ENCODE measurements at places on chromosomes 5 and 9.
A peak's percentile ranks its signal among the peaks of the same experiment; 100 is the strongest.

- DNase-seq = no peak
Observed at GRCh38 chr9:129826759-129827158, 2.8 kb upstream of the TOR1A start.

DNA sequence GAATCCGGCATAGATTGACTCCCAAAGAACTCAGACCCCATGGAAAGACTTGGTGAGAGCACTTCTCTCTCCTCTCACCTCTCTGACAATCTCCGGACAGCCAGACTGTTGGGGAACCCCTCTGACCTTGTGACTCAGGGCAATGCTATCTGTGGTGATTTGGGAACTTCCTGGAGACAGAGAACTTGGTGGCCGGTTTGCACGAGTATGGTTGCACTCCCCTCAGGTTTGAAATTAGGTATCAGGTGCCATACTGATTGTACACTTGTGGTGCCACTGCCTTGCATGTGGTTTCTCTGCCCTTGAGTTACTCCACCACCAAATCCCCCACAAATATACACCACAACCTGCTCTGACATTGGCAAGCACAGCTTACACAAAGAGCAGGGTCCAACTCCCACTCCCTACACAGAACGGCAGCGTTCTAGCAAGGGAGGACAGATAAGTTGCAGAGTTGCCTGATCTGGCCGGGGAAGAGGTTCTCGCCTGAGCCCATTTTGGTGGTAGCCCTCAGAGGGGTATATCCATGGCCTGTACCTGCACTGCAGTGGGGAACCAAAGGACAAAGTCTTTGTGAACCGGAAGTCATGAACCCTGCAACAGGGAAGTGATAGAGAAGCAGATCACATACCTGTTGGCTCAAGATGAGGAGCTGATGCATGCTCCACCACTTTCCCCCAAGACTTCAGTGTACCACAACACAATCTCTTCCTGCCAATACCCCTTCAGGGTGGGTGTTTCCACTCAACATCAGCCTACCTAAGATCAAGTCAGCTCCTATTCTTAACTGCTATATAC is 255.1 kb downstream of the MCTP1 start:
- DNase-seq = no peak

DNA sequence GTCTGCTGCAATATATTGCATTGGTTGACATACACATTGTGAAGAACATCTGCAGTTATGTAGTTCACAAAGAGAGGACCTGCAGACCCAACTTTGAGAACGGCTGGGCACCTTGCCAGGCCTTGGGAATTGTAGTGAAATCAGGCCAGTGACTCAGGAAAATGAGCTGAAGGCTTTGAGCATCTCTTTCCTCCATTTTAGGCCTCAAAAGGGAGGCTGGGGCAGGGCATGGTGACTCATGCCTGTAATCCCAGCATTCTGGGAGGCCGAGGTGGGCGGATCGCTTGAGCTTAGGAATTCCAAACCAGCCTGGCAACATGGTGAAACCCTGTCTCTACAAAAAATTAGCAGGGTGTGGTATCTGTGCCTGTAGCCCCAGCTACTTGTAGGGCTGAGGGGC is 1.4 kb upstream of the IPPK start:
- no peak for DNase-seq

GRCh38 chr5:174090129-174090528 is 44.6 kb downstream of the NSG2 start:
- DNase-seq = no peak

- DNase-seq = no peak
Observed at GRCh38 chr5:29744618-29745017, 1448.9 kb upstream of the CDH6 start.

DNA sequence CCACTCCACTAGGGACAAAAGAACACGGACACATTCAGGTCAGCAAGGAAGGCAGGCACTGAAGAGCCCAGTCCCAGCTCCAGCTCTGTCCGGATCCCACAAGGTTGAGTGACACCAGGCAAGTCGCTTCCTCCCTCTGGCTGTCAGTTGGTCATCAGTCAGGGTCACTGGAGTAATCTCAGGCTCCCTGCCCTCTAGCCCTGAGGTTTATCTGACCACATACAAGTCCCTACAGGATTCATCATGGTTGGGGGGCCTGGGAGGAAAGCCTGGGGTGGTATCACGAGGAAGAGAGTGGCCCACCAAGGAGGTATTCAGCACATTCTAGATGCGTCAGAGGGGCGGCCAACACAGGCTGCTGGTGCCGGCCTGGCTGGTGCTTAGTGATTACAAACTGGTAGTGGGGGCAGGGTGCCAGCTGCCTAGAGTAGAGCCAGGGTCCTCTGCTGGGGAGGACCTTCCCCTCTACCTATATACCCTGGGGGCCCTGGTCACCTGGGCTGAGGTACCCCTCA is 81.5 kb downstream of the SHB start:
- no peak for DNase-seq

- DNase-seq = no peak
Observed at GRCh38 chr5:142806841-142807267, 36.7 kb downstream of the ARHGAP26 start.

DNA sequence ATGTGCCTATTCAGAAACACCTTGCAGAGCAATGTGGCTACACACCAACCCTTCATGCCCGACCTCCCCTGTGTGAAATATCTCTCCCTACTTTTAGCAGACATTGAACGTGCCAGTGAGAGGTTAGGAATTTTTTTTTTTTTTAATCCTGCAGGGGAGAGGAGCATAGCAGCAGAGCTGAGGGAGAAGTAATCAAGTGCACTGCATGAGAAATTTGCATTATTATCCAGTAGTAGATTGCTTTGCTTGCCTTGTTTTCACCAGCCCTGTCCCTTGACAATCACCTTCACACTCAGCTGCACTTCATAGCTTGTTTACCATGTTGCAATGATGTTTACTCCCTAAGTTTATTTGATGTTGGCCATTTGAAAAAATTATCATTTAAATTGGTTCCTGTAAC is 489.6 kb upstream of the ZNF608 start:
- no peak for DNase-seq

DNA sequence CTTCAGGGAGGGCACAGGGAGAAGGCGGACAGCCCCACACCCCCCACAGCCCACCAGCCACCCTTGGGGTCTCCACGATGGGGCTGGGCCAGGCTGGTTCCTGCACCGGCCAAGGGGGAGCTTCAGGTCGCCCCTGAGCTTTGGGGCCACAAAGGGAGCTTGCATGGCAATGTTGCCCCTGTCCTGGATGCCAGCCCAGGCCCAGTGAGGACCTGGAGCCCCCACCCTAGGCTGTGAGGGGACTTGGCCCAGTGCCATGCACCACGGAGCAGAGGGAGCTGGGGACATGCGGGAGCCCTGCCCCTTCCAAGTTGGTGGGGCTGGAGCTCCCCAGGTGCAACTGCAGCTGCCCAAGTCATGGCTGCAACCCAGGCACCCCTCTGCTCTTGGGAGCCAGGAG is 18.4 kb downstream of the TMEM38B start:
- DNase-seq = no peak

DNA sequence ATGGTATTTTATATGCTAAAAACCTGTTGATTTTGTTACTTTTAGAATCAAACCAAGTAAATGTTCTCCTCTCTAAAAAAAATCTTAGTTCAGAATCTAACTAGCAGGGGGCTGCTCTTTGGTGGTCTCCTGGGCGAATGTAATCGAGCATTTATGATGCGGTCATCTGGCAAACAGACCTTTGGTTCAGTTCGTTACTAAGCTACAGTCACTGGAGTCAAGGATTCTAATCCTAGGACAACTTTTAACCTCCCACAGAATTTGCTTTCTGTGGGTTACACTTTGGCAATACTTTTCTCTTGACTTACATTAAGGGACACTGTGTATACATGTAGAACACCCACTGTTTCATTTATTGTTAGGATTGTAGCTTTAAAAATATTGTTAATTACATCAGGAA is 26.3 kb upstream of the FREM1 start:
- DNase-seq = peak; percentile 8

DNA sequence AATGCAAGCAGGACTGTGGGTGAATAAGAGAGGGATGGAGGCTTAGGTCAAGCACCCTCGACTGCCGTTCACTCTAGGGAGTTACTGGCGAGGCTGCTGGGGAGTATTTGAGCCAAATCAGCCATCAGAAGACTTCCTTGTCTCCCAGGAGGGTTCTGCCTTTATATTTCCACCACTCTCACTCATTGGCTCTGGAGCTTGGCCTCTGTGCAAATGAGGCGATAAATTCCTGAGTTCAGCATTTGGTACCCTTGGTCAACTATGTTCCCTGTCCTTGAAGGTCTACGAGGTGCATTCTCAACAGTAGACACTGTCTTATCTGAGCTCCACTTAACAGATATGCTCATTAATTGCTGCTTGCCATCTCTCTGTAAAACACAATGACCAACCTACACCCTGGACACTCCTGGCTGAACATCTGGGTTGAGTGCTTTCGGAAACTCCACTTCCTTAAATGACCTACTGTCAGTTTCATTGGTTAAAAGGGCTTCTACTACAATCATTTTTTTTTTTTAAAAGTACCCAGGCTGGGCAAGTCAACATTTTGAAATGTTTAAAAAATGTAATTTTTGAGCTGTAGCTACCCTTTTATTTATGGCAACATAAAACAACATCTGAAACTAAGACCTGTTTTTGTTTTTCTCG is 153.2 kb downstream of the NTRK2 start:
- DNase-seq = no peak

GRCh38 chr5:107576155-107576554 is 94.6 kb downstream of the EFNA5 start:
- no peak for DNase-seq

DNA sequence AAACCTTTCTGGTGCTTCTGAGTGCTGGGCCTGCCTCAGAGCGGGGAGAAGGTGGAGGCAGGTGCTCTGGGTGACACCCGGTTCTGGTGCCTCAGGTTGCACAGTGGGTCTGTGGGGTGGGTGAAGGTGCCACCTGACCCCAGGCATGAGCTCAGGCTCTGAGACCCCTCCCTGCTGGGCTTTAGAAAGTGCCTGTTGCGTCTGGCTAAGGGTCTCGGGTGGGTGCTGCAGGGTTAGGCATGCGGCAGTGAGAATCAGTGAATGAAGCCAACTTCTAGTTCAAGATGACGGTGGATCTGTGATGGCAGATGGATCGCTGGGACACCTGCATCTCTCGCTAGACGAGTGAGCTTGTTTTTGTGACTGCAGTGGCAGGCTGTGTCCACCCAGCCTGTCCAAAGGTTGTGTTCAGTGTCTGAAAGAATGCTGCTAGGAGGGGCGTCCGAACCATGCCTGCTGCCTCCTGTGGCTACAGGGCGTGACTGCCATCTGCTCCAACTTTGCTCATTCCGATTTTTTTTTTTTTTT is 5.0 kb downstream of the SQSTM1 start:
- no peak for DNase-seq

DNA sequence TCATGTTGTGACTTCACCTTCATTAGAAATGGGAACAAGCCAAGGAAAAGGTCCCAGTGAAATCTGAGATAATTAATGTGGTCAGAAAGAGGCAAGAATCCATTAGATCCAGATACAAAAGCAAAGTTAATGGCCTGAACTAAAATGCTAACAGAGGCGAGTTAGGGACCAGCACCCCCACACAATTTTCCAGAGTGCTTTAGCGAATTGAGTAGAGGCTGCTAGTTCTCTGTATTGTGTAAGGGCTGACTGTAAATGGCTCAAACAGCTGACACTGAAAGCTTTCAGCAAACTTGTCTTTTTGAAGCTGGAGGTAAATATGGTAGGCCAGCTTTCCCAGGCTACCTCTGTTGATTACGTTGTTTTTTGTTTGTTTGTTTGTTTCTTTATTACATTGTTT is 75.5 kb downstream of the CSNK1A1 start:
- no peak for DNase-seq

GRCh38 chr9:131530546-131530919 is 530 bp downstream of the UCK1 start:
- DNase-seq = peak; percentile 32

- DNase-seq = no peak
Observed at GRCh38 chr5:172452398-172453205, 1.7 kb downstream of the SH3PXD2B start.

DNA sequence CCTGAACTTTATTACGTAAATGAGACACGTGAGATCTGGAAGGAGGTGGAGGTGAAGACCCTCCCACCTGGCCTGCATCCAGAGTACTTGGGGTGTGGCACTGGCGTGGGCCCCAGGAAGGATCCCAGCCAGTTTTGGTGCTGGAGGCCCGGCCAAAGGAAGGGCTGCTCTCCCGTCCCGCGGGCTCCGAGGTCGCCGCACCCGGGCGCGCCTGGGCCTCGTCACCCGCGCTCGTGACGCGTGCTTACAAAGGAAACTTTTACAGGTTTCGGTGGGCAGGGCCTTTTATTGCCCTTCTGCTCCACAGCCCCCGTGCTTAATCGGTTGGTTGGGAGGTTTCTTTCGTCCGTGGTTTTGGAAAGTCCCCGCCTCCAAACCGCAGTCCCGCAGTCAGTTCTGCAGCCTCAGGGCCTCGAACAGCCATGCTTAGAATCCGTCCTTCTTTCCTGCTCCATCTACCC is 29.2 kb downstream of the CDKN2A start:
- no peak for DNase-seq

GRCh38 chr9:6644346-6645104 is 1.0 kb downstream of the GLDC start:
- DNase-seq = no peak

DNA sequence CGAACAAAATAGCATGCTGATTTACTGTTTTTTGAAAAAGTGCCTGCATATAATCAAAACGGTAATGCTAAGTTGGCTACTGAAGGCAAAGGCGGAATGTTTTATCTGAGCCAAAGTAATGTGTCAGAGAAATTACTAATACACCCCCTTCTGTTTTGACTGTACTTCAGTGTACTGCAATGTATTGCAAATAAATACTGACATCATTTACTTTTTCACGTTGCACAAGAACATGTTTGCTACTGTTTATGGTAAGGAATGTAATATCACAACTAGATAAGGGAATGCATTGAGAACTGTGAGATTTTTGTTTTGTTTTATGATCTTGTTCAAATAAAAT is 813 bp upstream of the AGTPBP1 start:
- DNase-seq = no peak

DNA sequence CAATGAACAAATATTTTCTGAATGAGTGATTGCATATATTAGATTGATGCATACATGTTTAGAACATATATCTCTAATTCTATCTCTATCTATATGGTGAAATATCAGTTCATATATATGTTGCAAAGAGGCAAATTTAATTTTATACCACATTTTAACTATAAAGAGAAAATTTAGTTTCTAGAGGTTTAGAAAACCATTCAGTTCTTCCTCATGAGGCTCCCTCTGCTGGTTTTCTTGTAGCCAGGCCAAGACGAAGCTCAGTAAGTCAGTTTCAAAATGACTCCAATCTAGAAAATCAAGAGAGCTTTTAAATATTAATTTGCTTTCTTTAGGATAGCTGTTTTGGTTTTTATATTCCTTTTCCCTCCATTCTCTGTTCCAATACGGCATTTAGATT is 312.1 kb downstream of the TMEM232 start:
- no peak for DNase-seq
